Ascending aorta (tissue), 2 donors: ENCODE measurements at places on chromosomes 7 and 10.

- no peak for DNase-seq
- peak overlapping the region; percentile 55 for H3K27ac ChIP-seq
- H3K4me3 ChIP-seq: no peak overlapping the region
- peaks cover 18% of the 10 kb centered on the region for H3K4me1 ChIP-seq
- H3K36me3 ChIP-seq: peaks cover 31% of the 10 kb centered on the region
These were observed 3.7 kb upstream of the SPACDR start for GRCh38 chr7:100467638-100468373.

DNA sequence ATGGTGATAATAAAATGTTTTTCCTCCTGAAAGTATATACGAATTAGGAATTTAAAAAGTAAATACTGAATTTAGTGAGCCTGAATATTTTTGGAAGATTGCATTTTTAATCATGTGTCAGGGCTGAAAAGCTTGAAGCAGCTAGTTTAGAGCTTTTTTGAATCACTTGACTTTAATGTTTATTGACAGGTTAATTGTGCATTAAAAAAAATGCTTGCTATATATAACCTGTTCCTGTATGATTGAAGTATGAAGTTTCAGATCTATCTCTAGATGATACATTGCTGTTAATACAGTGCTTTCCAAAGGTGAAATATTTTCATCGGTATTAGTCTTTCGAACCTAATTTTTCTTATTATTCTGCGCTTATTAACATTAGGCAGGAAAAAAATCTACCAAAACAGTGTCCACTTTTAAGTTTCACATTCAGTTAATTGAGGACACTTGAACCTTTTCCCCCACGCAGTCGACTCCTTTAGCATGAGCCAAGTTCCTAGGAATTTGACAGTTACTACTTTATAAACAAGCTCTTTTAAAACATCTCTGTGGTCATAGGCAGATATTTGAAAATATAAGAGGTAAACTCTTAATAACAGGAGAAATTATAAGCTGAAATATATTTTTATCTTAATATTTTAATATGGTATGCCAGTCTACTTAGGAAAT is 187.1 kb downstream of the MLLT10 start:
- H3K27ac ChIP-seq: no peak overlapping the region
- H3K27me3 ChIP-seq: no peaks in the 10 kb centered on the region
- no peaks in the 10 kb centered on the region for H3K36me3 ChIP-seq
- H3K4me1 ChIP-seq: peaks cover 9% of the 10 kb centered on the region

DNA sequence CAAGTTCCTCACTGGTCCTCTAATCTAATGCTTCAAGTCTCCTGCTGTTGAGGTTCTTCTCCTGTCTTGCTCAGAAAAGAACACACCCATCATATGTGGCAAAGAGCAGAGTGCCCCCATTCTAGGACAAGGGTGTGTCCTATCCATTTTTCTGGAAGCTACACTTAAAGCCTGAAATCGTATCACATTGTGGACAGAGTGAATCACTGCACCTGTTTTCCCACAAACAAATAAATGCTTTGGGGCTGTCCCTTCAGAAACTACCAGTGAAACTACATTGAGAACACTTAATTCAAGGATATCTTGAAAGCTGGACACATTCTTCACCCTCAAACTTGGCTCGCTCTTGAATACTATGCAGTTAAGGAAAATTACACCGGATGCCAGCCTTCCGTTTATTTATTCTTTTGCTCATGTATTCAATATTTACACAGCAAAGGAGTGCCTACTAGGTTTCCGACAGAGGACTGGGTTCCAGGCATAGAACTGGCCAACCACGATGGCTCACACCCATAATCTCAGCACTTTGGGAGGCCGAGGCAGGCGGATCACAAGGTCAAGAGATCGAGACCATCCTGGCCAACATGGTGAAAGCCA is 473.0 kb downstream of the GALNT17 start:
- H3K4me1 ChIP-seq: no peaks in the 10 kb centered on the region
- no peaks in the 10 kb centered on the region for H3K27me3 ChIP-seq
- no peak for DNase-seq

GRCh38 chr7:102917436-102918353 is 4.9 kb downstream of the LRRC17 start:
- no peaks in the 10 kb centered on the region for H3K36me3 ChIP-seq
- no peak for DNase-seq
- H3K27ac ChIP-seq: peak overlapping the region; percentile 69
- peak overlapping the region; percentile 19 for H3K4me3 ChIP-seq
- H3K27me3 ChIP-seq: no peaks in the 10 kb centered on the region

DNA sequence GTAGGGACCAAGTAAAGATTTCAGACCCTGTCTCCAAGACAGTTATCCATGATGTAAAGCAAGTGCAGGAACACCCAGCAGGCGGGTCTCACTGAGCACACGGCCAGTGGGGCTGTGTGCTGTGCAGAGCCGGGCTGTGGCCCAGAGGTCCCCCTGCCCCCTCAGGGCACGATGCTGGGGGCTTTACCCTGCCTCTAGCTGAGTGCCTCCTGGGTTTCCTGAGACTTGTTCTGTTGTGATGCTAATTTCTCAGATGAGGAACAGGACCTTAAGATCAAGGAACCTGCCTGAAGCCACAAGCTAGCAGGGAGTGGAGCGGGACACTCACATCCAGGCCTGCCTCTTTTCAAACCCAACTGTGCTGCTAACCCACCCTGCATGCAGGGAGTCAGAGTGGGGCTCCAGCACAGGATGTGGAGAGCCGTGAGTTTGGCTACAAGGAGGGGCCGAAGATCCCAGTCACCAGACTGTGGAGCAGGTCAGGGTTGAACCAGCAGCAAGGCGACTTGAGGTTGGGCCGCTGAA is 76.1 kb upstream of the LYZL2 start:
- no peak overlapping the region for H3K27ac ChIP-seq
- H3K36me3 ChIP-seq: no peaks in the 10 kb centered on the region
- DNase-seq: no peak

DNA sequence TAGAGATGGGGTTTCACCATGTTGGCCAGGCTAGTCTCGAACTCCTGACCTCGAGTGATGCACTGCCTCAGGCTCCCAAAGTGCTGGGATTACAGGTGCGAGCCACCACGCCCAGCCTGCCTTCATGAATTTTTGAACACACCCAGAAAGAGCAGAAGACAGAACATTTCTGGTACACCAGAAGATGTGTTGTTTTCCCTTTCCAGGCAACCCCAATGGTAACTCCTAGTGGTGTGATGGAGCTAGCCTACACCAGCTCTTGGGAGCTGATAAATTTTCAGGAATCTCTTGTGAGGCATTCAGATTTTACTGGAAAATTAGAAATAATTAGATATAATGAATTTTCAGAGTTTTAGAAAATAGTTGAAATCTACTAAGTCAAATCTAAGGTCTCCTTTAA is 904 bp upstream of the CCDC7 start:
- H3K27ac ChIP-seq: no peak overlapping the region
- no peaks in the 10 kb centered on the region for H3K27me3 ChIP-seq
- H3K4me3 ChIP-seq: peak overlapping the region; percentile 85
- DNase-seq: no peak

GRCh38 chr10:69181433-69181832 is 1.4 kb downstream of the SUPV3L1 start:
- H3K4me3 ChIP-seq: no peak overlapping the region
- DNase-seq: no peak
- H3K36me3 ChIP-seq: peaks cover 3% of the 10 kb centered on the region
- peaks cover 17% of the 10 kb centered on the region for H3K4me1 ChIP-seq
- no peaks in the 10 kb centered on the region for H3K27me3 ChIP-seq
- H3K27ac ChIP-seq: no peak overlapping the region

- no peak overlapping the region for H3K4me3 ChIP-seq
- DNase-seq: no peak
- H3K36me3 ChIP-seq: no peaks in the 10 kb centered on the region
- H3K4me1 ChIP-seq: no peaks in the 10 kb centered on the region
- no peaks in the 10 kb centered on the region for H3K27me3 ChIP-seq
These were observed 290.9 kb downstream of the GFRA1 start for GRCh38 chr10:115982076-115982475.

DNA sequence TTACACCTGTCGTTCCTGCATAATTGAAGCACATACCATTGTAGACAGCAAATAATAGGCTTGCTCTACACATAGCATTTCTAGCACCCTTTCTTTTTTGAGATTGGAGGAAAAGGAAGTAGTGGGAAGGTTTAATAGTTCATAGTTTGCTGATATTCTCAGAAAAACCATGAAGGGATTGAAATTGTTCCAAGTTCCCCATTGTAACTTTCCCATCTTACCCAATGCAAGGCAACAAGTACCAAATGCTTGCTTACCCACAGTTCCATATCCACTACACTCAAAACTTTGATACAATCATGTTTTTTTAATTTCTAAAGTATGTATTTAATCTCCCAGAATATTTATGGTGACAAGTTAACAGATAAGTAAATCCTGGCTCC is 13.8 kb downstream of the CYP3A5 start:
- no peaks in the 10 kb centered on the region for H3K36me3 ChIP-seq
- H3K4me3 ChIP-seq: no peak overlapping the region
- H3K27ac ChIP-seq: no peak overlapping the region

- H3K4me1 ChIP-seq: no peaks in the 10 kb centered on the region
- no peak for DNase-seq
- H3K4me3 ChIP-seq: no peak overlapping the region
- no peaks in the 10 kb centered on the region for H3K27me3 ChIP-seq
- H3K36me3 ChIP-seq: no peaks in the 10 kb centered on the region
- H3K27ac ChIP-seq: no peak overlapping the region
These were observed 5.0 kb upstream of the MSMB start for GRCh38 chr10:46050941-46051623.

- H3K4me3 ChIP-seq: no peak overlapping the region
- DNase-seq: no peak
- no peaks in the 10 kb centered on the region for H3K36me3 ChIP-seq
These were observed 57.7 kb downstream of the OSBPL3 start for GRCh38 chr7:24922099-24922773.

DNA sequence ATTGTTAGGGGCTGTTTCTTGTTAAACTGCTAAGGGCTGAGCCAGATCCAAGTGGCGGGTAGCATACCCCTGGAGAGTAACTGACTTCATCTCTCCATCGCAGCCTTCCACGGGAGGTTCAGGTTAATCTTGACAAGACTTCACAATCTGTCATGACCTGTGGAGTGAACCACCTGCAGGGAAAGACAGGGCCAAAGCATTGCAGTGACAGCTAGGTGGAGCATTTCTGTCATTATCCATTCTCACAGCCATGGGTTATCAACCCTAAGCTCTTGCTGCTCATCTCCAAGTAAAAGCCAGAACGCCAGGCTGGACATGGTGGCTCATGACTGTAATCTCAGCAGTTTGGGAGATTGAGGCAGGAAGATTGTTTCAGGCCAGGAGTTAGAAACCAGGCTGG is 17.2 kb downstream of the ABCC2 start:
- H3K27ac ChIP-seq: no peak overlapping the region
- H3K36me3 ChIP-seq: no peaks in the 10 kb centered on the region
- DNase-seq: no peak
- H3K27me3 ChIP-seq: no peaks in the 10 kb centered on the region
- no peaks in the 10 kb centered on the region for H3K4me1 ChIP-seq
- H3K4me3 ChIP-seq: no peak overlapping the region

GRCh38 chr7:47480576-47481538 is 101.1 kb downstream of the TNS3 start:
- no peaks in the 10 kb centered on the region for H3K27me3 ChIP-seq
- H3K27ac ChIP-seq: peak overlapping the region; percentile 85
- no peak overlapping the region for H3K4me3 ChIP-seq

DNA sequence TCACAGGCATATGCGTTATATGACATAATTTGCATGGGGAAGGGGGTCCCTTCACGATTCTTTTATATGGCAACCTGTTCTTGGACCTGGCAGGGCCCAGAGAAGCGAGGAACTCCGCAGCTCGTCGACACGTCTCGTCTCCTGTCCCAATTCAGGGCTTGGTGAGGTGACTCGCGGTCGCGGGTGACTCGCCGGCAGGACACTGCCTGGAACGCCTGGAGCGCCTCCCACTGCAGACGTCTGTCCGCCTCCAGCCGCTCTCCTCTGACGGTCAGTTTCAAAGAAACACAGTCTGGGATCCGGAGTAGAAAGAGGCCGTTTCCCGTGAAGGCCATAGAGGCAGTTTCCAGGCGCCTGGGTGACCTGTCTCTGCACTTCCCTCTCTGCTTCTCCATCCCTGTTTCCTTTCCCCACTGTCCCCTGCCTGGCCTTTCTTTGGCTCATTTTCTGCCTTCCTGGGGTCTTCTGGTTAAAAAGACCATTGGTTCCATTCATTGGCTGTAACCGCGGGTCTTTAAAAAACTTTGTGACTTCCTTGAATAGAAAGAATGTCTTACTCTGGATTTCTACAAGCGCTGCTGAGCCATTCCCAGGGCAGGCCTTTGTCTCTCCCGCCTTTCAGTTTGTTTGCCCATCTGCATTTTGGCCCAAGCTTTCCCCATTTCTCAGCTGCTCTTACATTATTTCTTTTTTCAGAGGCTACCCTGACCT is 1.2 kb downstream of the UPP1 start:
- peak overlapping the region; percentile 91 for H3K4me3 ChIP-seq
- peak overlapping the region; percentile 88 for H3K27ac ChIP-seq
- peaks cover 8% of the 10 kb centered on the region for H3K4me1 ChIP-seq
- no peaks in the 10 kb centered on the region for H3K27me3 ChIP-seq
- DNase-seq: no peak
- H3K36me3 ChIP-seq: peaks cover 25% of the 10 kb centered on the region

- H3K4me1 ChIP-seq: no peaks in the 10 kb centered on the region
- H3K27ac ChIP-seq: no peak overlapping the region
- H3K27me3 ChIP-seq: no peaks in the 10 kb centered on the region
- H3K36me3 ChIP-seq: no peaks in the 10 kb centered on the region
These were observed 68.8 kb downstream of the TMEM168 start for GRCh38 chr7:112721366-112721765.

- H3K27ac ChIP-seq: no peak overlapping the region
- H3K36me3 ChIP-seq: no peaks in the 10 kb centered on the region
- DNase-seq: no peak
- H3K4me3 ChIP-seq: no peak overlapping the region
- no peaks in the 10 kb centered on the region for H3K27me3 ChIP-seq
- H3K4me1 ChIP-seq: peaks cover 27% of the 10 kb centered on the region
These were observed 1.5 kb downstream of the IL6 start for GRCh38 chr7:22728401-22729029.

- H3K27ac ChIP-seq: no peak overlapping the region
- H3K27me3 ChIP-seq: no peaks in the 10 kb centered on the region
- H3K36me3 ChIP-seq: peaks cover 3% of the 10 kb centered on the region
- H3K4me1 ChIP-seq: no peaks in the 10 kb centered on the region
- DNase-seq: no peak
These were observed 51.6 kb downstream of the HIBADH start for GRCh38 chr7:27611059-27611458.

DNA sequence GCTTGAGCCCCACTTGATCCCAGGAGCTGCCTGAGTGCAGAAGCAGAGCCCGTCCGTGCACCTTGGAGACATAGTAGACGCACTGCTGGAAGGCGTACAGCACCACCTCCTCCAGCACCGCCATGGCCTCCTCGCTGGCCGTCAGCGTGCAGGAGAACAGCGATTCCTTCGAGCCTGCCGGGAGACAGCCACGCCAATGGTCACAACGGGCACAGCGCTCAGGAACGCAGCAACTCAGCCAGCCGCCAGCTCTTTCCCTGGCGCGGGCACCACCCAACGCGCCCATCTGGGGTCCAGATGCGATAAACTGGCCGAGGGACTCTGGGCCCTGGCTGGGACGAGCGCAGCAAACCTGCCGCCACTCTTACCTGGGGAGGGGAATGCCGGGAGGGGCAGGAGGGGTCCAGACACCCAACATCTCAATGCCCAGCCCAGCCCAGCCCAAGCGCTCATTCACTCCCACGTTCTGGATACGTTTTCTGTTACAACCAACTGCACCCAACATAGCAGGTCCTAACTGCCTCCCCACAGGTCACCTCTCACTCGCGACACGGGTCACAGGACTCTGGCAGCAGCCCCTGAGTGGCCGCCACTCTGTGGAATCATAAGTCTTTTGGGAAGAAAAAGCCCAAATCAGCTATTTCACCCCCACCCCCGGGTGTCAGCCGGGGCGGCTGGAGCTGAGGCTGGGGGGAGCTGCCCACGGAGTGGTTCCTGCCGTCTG is 41.9 kb downstream of the AP5Z1 start:
- peaks cover 6% of the 10 kb centered on the region for H3K4me1 ChIP-seq
- no peak overlapping the region for H3K4me3 ChIP-seq
- no peak overlapping the region for H3K27ac ChIP-seq
- no peak for DNase-seq
- peaks cover 5% of the 10 kb centered on the region for H3K36me3 ChIP-seq
